ENCODE measurements at places on chromosomes 4 and X.

DNA sequence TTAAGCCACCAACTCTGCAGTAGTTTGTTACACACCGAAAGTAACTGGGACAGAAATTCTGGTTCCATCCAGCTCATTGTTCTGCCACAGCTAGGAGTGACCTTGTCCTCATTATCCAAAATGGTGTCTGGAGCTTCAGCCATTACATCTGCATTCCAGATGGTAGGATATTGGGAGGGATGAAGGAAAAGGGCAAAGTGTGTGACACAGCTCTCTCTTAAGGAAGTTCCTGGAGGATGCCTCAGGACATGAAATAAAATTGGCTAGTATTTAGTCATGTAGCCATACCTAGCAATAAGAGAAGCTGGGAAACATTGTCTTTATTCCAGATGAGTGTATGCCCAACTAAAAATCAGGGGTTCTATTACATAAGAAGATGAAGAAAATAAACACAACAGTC lies 262.0 kb downstream of the BCOR start:
- no peak for DNase-seq

- no peak for DNase-seq
These were observed 65.3 kb downstream of the PDGFC start for GRCh38 chr4:156906325-156906724.

DNA sequence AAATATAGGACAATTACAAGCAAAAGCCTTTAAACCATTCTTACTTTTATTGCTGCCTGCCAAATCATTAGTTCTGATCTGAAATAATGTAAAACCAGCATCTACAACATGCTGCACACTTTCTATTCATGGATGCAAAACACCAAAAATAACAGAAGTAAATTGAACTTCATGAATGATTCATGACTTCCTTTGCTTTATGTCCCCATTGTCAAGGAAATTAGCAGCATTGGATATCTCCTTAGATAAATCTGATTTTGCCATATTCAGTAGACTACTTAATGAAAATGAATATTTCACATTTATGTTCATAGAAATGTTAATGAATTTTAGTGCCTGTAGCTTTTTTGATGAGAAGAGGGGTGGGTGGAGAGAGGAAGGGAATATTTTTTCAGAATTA lies 132.6 kb downstream of the COMMD8 start:
- no peak for DNase-seq

- no peak for DNase-seq
These were observed 18.8 kb downstream of the BMP3 start for GRCh38 chr4:81049330-81049729.

GRCh38 chr4:170162416-170162815 lies 72.7 kb upstream of the AADAT start:
- no peak for DNase-seq

DNA sequence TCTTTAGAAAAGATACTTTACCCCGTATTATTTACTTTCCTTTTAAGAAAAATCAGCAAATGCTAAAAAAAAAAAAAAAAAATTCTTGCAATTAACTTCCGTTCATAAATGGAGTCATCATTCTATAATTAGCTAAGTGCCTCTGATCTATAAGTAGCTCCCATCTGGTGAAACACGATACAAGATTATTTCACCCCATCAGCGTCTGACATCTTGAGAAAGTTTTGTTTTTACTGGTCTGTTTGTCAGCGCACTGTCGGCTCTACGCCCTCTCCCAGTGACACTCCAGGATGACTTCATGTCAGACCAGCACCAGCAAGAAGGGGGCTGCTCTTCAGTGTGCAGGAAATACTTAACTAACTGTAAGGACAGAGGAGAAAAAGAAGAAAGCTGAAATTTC lies 108.3 kb downstream of the AFAP1 start:
- no peak for DNase-seq

GRCh38 chrX:110671068-110671803 lies 124.4 kb downstream of the CHRDL1 start:
- DNase-seq = no peak

DNA sequence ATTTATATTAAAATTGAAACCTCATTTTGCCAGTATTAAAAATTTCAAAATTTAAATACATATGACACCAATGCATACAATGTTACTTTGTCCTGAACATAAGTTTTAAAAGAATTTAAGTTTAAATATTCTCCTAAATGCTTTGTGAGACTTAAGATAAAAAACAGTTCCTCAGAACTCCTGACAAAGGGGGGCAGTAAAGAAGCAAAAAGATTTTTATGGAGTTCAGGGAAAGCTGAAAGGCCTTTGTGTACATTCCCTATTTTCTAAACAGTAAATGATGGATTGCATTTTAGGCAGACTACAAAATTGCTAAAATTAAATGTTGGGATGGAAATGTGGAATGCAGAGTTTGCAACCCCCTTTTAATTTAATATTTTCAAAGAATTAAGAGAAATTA lies 81.7 kb downstream of the SNCA start:
- no peak for DNase-seq

- no peak for DNase-seq
These were observed 774 bp downstream of the ZCCHC4 start for GRCh38 chr4:25313201-25313895.

GRCh38 chr4:37124800-37125199 lies 119.7 kb upstream of the NWD2 start:
- no peak for DNase-seq

- no peak for DNase-seq
These were observed 2429.7 kb downstream of the PCDH7 start for GRCh38 chr4:33149658-33150524.

GRCh38 chr4:175271010-175271630 lies 353.0 kb downstream of the ADAM29 start:
- DNase-seq = no peak

DNA sequence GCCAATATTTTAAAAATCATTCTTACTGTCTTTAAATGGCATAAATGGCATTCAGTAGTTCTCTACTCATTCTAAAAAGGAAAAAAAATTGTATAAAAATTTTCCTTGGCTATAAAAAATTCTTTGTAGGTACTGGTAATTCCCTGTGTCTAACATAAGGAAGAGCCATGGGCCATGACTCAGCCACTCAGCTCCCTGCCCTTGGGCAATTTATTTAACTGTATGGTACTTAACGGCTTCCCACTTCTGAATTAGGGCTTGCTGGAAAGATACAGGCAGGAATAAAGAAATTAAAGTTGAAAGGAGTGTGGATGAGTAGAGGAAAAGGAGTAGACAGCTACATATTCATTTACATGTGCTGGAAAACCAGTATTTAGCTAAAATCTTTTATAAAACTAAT lies 30.6 kb downstream of the ABHD18 start:
- DNase-seq = no peak

- DNase-seq = no peak
These were observed 147.0 kb upstream of the LEF1 start for GRCh38 chr4:108315694-108316093.

DNA sequence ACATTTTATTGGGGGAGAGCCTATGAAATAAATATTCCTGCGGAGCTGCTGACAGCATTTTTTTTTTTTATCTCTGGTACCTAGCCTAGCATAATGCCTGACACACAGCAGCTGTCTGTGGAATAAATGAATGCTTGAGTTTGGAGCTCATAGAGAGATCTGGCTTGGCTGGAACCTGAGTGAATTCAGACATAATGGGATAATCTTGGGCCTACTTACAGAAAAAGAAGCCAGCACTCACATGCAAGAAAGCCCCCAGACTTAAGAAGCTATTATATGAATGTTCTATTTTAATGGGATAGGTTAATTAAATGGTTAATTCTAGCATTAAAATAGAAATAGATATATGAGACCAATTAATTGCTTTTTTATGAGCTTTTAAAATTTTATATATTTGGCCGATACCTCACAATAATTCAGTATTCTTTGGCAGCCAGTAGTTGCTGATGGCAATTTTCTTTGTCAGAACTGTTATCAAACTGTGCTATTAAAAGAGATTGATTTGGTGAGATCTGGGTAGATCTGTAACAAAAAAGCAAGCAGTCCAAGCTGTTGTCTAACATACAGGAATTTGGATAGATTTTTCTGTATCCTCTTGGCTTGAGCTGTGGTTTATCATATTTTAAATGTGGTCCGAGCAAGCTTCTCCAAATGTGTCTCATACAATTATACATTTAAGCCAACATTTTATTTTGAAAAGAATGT lies 654.2 kb downstream of the PCDH7 start:
- no peak for DNase-seq

DNA sequence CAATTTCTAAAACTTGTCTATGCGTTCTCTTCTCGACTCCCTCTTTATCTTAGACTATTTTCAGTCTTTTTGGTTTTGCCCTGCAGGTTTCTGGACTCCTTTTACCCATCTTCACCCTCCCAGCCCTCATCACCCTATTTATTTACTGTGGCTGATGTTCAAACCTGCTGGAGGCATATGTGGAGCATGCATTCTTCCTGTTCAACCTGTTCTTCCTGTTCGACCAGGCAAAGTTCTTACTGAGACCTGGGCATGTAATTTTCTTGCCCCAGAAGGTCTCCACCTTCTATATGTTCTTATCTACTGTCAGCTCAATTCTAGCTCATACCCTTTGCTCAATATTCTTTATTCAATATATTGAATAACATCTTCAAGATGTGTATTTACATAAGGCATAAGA lies 69.4 kb upstream of the AGA start:
- DNase-seq = no peak

DNA sequence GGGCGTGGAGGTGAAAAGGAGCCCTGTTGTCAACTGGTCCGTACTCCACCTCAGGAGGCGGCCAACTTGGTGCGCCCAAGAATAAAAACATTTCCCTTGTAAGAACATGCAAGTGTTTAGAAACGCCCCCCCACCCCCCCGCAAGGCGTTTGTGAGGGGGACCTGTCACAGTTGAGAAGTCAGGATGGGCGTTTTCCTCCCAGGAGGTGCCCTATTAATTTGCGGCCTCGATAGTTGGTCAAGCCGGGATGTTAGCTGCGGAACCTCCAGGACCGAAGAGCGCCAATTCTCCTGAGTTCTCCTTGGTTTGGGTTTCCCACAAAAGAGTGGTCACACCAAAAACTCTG lies 651 bp upstream of the SAP30 start:
- DNase-seq = peak; percentile 18

DNA sequence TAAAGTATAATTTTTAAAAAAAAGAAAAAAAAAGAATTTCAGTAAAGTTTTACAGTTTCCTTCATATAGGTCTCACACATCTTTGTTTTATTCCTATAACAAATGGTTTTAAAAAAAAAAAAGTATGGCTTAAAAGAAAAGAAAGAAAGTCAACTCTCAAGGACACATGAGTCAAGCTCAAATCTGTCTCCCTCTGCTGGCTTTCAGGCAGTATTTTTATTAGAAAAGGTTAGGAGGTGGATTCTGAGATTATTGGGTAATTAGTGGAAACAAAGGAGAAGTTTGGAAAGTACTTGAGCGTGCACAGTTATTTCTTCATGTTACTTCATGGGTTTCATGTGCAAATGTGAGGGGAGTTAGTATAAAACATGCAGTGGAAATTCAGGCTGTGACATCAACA lies 36.6 kb upstream of the BTC start:
- no peak for DNase-seq

DNA sequence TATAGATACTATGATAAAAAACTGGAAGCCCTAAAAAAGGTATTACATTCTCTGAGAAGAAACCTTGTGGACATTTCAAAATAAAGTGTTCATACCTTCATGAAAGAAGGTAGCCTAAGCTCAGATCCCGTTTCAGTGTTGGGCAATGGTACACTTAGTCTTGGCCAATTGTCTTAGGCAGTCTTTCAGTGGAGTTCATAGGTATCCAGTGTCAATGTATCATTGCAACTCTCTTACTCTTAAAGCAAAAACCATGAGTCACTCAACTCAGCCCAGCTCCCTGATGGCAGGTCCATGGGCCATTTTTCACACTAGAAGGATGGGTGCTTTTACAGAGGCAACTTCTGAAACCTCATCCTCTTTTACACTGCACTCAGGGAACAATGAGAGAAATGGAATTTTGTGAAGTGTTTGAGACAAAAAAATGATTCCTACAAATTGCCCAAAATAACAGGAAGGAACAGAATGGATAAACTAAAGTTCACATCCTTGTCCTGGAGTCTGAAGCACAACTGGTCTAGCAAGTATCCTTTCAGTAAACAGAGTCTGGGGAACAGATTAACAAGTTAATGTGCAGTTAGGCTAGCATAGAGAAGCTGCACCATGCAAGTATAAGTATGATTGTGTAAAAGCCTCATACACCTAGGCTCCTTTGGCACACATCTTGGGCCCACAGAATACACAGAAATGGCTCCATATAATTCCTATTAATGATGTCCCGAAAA lies 7.0 kb upstream of the ZNF827 start:
- DNase-seq = no peak

DNA sequence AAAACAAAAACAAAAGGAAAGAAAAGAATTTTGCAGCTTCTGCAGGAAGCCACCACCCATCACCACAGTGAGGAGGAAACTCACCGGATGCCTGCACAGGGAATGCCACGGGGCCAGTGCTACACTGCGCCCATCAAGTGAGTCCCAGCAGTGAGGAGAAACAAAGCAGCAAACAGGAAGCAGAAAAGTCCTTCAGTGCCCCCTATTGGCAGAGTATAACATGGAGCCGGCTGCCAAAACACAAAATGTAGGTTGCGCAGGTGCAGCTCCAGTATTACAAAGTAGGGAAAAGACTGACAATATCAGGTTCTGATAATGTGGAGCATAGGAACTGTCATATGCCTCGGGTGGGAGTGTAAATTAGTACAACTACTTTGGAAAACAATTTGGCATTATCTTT lies 23.3 kb upstream of the SCML2 start:
- DNase-seq = peak; percentile 10

DNA sequence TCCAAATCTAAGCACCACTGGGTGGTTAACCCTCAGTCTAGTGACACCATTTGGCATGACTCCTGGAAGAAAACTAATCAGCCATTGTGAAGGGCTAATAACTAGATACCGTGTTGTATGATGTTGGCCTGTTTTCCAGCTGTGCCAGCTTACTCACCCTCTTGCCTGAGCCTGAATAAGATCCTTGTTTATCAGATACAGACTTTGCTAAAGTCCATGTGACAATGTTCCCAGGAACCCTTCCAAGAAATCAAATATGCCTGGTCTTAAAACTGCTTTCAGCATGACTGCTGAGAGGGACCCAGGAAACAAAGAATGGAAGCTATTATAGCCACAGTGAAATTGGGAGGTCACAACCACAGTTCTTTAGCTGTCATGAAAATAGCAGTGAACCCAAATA lies 640.8 kb upstream of the INTU start:
- no peak for DNase-seq

DNA sequence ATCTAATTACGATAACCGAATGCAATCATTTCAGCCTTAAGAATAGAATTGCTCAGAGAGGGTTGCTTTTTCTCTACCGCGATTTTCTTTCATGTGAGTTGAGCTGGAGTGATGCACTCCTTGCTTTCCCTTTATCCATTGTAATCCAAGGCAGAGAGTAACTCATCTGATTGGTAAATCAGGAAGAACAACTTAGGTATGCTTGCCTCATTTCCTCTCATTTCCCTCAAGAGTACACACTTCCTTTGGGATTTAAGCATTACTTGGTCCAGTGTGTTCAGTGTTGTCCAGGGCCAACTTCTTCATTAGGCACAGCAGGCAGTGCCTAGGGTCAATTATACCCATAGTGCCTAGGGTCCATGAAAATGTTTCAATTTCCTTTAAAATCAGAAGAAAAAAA lies 15.7 kb upstream of the N4BP2 start:
- DNase-seq = no peak

- no peak for DNase-seq
These were observed 31.6 kb upstream of the CLNK start for GRCh38 chr4:10716163-10716562.
